Cardiac muscle cell (in vitro differentiated cells and primary cell): ENCODE measurements at places on chromosomes 12 and 14. TPM values are rescaled to one million over a fixed set of nuclear protein-coding genes. Genes with fewer than 3 reads are reported as not detected.

The CIT gene
- total RNA-seq: 3.9 and 30.3 TPM in 2 replicates

The IGFBP6 gene
- 58.9 and 105 TPM in 2 replicates for total RNA-seq

The SPIC gene
- not detected in 2 replicates for total RNA-seq

The NEK9 gene
- total RNA-seq: 74.7 and 124 TPM in 2 replicates

The HHIPL1 gene
- total RNA-seq: 0.14 and 0.83 TPM in 2 replicates

The PPFIBP1 gene
- total RNA-seq: 15.6 and 30.9 TPM in 2 replicates

The CTDSP2 gene
- 103 and 105 TPM in 2 replicates for total RNA-seq

The SCYL2 gene
- 34.5 and 60.7 TPM in 2 replicates for total RNA-seq

The ZC2HC1C gene
- 2.5 and 8.2 TPM in 2 replicates for total RNA-seq

The PLEKHD1 gene
- 0.12 and 0.21 TPM in 2 replicates for total RNA-seq

The PDE3A gene
- total RNA-seq: 2.7 and 4.4 TPM in 2 replicates

The UNG gene
- total RNA-seq: 133 and 159 TPM in 2 replicates

The KCNC2 gene
- total RNA-seq: not detected in 2 replicates

The CD63 gene
- total RNA-seq: 268 and 584 TPM in 2 replicates

The CIROP gene
- 0.15 TPM in 1 of 2 replicates, not detected in the other for total RNA-seq

The TESPA1 gene
- not detected in 2 replicates for total RNA-seq

The MANSC4 gene
- not detected in 2 replicates for total RNA-seq

The RAB15 gene
- total RNA-seq: 8.8 and 11.9 TPM in 2 replicates

The APOF gene
- not detected in 2 replicates for total RNA-seq

The UNC79 gene
- total RNA-seq: 1.7 and 6.5 TPM in 2 replicates

The GSC gene
- 1.2 and 1.3 TPM in 2 replicates for total RNA-seq

The SOAT2 gene
- total RNA-seq: 0.57 and 1.6 TPM in 2 replicates

The LRP10 gene
- total RNA-seq: 40.8 and 47.1 TPM in 2 replicates

The RBP5 gene
- 0.95 and 8.9 TPM in 2 replicates for total RNA-seq
